ENCODE measurements at places on chromosomes 6 and 20. TPM values are rescaled to one million over a fixed set of nuclear protein-coding genes. Genes with fewer than 3 reads are reported as not detected.

The ESF1 gene
- total RNA-seq: 29.0 TPM

The ADGB gene
- total RNA-seq: 1.3 TPM

The CRYBG1 gene
- total RNA-seq: 2.7 TPM

The SOBP gene
- 2.5 TPM for total RNA-seq

The CAPN11 gene
- total RNA-seq: 1.2 TPM

The PI16 gene
- total RNA-seq: not detected

The MAS1L gene
- total RNA-seq: not detected

The SLPI gene
- not detected for total RNA-seq

The TNNC2 gene
- total RNA-seq: 0.54 TPM

The ULBP2 gene
- total RNA-seq: not detected

The LST1 gene
- not detected for total RNA-seq

The TRIM31 gene
- total RNA-seq: not detected

The MKKS gene
- 13.8 TPM for total RNA-seq

- DNase-seq: no peak
- H3K27ac ChIP-seq: no peak overlapping the region
- no peak overlapping the region for H3K4me3 ChIP-seq
- H3K36me3 ChIP-seq: no peaks in the 10 kb centered on the region
- H3K4me1 ChIP-seq: no peaks in the 10 kb centered on the region
Measured at GRCh38 chr6:130105996-130106704, 87.8 kb downstream of the L3MBTL3 start.

DNA sequence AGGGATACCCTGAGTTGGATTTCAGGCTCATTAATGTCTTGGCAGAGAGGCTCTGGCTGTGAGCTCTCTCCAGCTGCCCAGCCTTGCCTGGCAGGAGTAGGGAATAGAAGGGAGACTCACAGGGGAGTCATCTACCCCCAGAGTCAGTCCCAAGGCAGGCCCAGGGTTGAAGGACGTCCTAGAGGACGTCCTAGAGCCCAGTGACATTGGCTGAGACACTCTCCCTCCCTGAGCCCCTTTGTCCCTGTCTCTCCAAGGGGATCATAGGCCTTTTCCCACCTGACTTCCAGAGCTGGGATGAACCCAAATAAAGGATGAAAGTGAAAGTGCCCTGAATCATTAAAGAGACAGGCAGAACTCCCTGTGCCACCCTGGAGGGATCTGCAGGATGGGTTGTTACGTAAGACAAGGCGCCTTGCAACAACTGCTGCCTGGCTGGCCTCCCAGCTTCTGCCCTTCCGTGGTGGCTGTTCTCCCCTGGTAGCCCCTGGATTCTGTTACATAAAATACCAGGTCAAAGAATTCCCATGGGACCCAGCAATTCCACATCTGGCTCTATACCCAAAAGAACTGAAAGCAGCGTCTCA is 53.6 kb upstream of the SIRPA start:
- H3K27me3 ChIP-seq: no peaks in the 10 kb centered on the region
- H3K4me1 ChIP-seq: no peaks in the 10 kb centered on the region
- H3K4me3 ChIP-seq: no peak overlapping the region
- no peaks in the 10 kb centered on the region for H3K36me3 ChIP-seq
- no peak overlapping the region for H3K27ac ChIP-seq

DNA sequence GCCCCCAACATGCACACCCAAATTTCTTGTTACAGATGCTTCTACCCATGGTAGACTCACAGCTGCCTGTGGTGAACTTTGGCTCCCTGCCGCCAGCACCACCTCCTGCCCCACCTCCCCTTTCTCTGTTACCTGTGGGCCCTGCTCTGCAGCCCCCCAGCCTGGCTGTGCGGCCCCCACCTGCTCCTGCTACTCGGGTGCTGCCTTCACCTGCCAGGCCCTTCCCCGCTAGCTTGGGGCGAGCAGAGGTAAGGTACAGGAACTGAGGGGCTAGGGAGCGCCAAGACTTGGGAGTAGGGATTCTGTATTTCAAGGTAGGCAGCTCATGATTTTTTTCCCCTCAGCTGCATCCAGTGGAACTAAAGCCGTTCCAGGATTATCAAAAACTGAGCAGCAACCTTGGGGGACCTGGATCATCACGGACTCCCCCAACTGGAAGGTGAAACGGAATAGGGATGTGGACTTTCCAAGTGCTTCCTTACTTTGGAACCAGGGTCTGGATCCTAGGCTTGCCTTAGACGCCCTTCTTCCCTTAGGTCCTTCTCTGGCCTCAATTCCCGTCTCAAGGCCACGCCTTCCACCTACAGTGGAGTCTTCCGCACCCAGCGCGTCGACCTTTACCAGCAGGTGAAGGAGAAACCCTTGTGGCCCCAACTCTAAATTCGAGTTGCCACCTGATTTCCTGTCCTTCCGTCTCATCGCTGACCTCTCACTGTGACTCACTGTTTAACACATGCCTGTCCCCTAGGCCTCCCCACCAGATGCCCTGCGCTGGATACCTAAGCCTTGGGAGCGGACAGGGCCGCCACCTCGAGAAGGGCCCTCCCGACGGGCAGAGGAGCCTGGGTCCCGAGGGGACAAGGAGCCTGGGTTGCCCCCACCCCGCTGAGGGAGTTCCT is 15.5 kb downstream of the BAG6 start:
- no peak overlapping the region for H3K27ac ChIP-seq
- no peak for DNase-seq
- H3K4me1 ChIP-seq: no peaks in the 10 kb centered on the region
- H3K4me3 ChIP-seq: no peak overlapping the region
- H3K36me3 ChIP-seq: peaks cover 98% of the 10 kb centered on the region

GRCh38 chr6:53692172-53692571 is 26.6 kb upstream of the KLHL31 start:
- H3K27me3 ChIP-seq: no peaks in the 10 kb centered on the region
- no peak overlapping the region for H3K27ac ChIP-seq
- DNase-seq: no peak
- no peak overlapping the region for H3K4me3 ChIP-seq

- no peaks in the 10 kb centered on the region for H3K27me3 ChIP-seq
- H3K4me1 ChIP-seq: peaks cover 9% of the 10 kb centered on the region
- H3K4me3 ChIP-seq: no peak overlapping the region
- H3K27ac ChIP-seq: no peak overlapping the region
- H3K36me3 ChIP-seq: no peaks in the 10 kb centered on the region
Measured at GRCh38 chr20:46210672-46211330, 92.7 kb downstream of the CD40 start.

DNA sequence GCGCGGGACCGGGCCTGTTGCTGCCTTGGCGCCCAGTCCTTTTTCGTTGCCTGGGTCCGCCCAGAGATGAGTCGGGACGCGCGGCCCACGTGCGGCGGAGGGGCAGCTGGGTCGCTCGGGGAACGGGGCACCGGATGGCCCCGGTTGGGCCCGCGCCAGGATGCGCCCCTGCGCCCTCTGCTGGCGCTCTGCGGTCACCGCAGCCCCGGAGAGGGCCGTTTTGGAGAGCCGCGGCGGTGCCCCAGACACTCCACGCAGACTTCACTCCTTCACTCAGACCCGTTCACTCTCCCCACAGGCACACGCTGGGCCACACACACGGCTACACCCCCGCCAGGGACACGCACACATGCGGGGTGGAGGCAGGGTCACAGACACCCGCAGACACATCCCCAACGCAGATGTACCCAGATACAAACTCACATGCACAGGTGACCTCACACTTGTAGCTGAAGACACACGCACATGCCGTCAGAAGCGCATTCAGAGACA is 38.8 kb downstream of the SRC start:
- H3K27ac ChIP-seq: no peak overlapping the region
- peaks cover 64% of the 10 kb centered on the region for H3K36me3 ChIP-seq
- H3K4me1 ChIP-seq: peaks cover 9% of the 10 kb centered on the region

DNA sequence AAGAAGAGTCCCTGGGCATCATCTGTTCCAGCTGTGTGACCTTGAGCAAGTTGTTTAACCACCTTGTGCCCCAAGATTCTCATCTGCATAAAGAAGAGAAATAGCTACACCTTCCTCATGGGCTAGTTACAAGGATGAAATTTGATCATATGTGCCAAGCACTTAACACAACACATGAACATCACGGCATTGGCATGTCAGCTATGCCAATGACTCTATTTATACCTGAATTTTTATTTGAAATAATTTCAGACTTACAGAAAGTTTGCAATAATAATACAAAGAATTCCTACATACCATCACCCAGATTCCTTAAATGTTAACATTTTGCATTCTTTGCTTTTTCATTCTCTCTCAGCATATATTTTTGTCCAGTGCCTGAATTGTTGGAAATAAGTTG is 21.0 kb upstream of the TCF15 start:
- H3K27ac ChIP-seq: no peak overlapping the region
- no peak for DNase-seq
- H3K36me3 ChIP-seq: no peaks in the 10 kb centered on the region
- H3K27me3 ChIP-seq: no peaks in the 10 kb centered on the region
- no peak overlapping the region for H3K4me3 ChIP-seq

DNA sequence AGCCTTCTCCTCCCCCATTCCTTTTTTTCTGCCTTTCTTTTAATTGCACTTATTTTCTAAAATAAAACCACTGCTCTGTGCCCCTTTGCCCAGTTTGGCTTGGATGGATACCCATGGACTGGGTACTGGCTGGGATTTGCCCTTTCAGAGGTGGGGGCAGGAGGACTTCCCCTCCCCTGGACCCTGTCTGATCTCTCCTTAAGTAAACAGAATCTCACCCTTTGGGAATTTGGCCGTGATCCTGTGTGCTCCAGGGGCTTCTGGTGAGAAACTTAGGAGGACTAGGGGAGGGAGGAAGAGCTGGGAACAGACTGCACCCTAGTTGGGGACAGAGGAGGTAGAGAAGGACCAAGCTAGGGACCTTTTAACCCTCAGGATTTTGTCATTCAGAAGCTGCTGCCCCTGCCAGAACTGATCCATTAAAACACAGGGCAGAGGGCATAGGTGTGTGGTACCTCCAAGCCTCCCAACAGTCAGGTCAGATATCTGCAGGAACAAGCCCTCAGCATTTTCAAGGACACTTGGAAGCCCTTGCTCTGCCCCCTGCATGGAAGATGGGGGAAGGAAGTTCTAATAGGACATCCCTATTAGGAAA is 7.3 kb downstream of the FOXP4 start:
- H3K4me1 ChIP-seq: peaks cover 44% of the 10 kb centered on the region
- no peak overlapping the region for H3K27ac ChIP-seq
- H3K4me3 ChIP-seq: no peak overlapping the region
- DNase-seq: peak; percentile 64

DNA sequence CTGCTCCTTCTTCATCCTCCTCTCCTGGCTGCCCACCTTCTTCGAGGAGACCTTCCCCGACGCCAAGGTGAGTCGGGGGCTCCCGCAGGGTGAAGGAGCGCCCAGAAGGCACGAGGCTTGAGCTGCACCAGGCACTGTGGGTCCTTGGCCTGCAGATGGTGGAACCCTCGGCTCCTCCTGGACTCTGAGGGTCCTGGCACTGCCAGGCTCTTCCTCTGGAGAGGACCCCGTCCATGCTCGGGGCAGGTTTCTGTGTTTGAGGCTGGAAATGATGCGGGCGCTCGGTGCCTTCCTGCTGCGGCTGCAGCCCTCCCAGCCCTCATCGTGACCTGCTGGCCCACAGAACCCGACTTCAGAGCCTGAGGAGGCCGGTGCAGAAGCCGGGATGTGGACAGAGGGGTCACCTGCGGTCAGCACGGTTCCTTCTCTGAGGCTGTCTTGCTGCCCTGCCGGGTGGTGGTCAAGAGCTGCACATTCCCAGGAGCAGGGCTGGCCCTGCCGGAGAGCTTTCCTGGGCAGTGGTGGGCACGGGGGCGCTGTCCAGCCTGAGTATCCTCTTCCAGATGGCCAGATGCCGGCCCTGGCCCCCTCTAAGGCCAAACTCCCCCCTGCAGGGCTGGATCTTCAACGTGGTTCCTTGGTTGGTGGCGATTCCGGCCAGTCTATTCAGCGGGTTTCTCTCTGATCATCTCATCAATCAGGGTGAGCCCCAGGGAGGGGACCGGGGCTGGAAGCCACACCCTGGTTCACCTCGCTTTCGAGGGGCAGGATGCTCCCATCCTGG is 11.3 kb downstream of the SLC17A9 start:
- H3K4me3 ChIP-seq: no peak overlapping the region
- no peaks in the 10 kb centered on the region for H3K36me3 ChIP-seq
- no peaks in the 10 kb centered on the region for H3K4me1 ChIP-seq

- H3K27me3 ChIP-seq: no peaks in the 10 kb centered on the region
- no peak for DNase-seq
- H3K27ac ChIP-seq: no peak overlapping the region
- peaks cover 16% of the 10 kb centered on the region for H3K36me3 ChIP-seq
- H3K4me3 ChIP-seq: no peak overlapping the region
Measured at GRCh38 chr6:13586603-13587542, 12.5 kb downstream of the SIRT5 start.

- H3K27ac ChIP-seq: no peak overlapping the region
- no peak for DNase-seq
- no peaks in the 10 kb centered on the region for H3K27me3 ChIP-seq
- H3K4me1 ChIP-seq: no peaks in the 10 kb centered on the region
- no peak overlapping the region for H3K4me3 ChIP-seq
- peaks cover 61% of the 10 kb centered on the region for H3K36me3 ChIP-seq
Measured at GRCh38 chr20:33373735-33374605, 27.3 kb downstream of the CDK5RAP1 start.

GRCh38 chr6:16285467-16286150 is 47.2 kb downstream of the GMPR start:
- H3K27me3 ChIP-seq: no peaks in the 10 kb centered on the region
- H3K4me3 ChIP-seq: no peak overlapping the region
- no peaks in the 10 kb centered on the region for H3K4me1 ChIP-seq
- peaks cover 17% of the 10 kb centered on the region for H3K36me3 ChIP-seq
- no peak overlapping the region for H3K27ac ChIP-seq
- no peak for DNase-seq

GRCh38 chr20:43529457-43530153 is 22.1 kb downstream of the L3MBTL1 start:
- no peak for DNase-seq
- H3K4me1 ChIP-seq: no peaks in the 10 kb centered on the region
- no peaks in the 10 kb centered on the region for H3K36me3 ChIP-seq

DNA sequence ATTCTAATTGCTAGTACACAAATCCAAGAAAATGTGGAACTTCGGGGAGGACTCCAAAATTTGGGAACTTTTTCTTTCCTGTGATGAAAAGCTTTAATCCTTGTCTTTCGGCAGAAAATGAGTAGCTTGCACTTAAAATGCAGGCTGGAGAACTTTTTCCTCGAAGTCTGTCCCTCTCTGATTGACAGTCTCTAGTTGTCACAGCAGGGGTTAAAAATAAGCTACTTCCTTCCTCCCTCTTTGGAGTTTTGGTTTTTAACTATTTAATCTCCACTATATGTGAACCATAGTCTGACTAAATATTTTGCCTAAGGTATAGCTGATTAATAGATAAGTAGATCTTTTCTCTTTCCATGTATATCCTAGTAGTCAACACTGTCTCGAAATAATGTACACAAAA is 66.8 kb upstream of the MBOAT1 start:
- no peak overlapping the region for H3K27ac ChIP-seq
- no peak for DNase-seq
- no peaks in the 10 kb centered on the region for H3K27me3 ChIP-seq
- no peaks in the 10 kb centered on the region for H3K36me3 ChIP-seq
- no peak overlapping the region for H3K4me3 ChIP-seq
- no peaks in the 10 kb centered on the region for H3K4me1 ChIP-seq

All from endodermal cell (in vitro differentiated cells).